Vagina (tissue), 2 donors: ENCODE measurements at places on chromosomes 5 and 9. TPM values are rescaled to one million over a fixed set of nuclear protein-coding genes. Genes with fewer than 3 reads are reported as not detected.

DNA sequence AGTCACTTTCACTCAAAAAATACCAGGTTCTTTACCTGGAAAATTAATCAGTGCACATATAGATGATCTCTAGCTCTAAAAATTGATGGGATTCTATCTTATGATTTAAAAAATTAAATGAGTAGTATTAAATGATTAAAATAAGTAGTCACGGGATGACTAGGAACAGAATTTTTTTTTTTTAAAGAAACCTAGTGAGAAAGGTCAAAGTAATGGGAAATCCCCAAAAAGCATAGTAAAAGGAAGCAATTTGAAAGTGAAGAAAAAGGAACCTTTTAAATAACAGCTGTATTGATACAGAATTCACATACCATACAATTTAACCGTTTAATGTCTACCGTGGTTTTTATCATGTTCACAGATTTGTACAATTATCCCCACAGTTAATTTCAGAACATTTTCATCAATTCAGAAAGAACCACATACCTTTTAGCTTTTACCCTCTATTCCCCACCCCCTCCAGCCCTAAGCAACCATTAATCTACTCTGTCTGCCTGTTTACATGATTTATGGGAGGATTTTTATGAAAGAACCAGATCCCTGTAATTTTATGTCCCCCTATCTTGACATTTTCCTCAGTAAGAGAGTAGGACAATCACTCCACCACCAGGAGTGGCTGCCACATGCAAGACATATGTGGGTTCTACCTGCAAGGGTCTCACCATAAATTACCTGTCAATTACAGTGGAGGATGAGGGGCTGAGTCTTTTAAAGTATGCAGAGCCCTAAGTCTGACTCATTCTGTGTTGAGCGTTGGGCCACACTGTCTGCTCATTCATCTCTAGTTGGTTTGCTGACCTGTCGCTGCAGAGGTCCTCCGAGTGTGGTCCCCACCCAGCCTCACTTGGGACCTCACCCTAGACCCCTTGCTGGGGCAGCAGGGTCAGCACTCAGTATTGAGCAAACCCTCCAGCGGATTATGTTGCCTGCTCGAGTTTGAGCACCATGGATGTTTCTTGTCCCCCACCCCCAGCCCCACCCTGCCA is 16.0 kb downstream of the ANKRD33B start:
- DNase-seq: no peak

Gene PHF24
- total RNA-seq: 0.25 TPM

Gene PKD2L2
- not detected for total RNA-seq

GRCh38 chr5:32072054-32072453 is 102.1 kb downstream of the GOLPH3 start:
- no peak for DNase-seq
